ENCODE measurements at places on chromosomes 4 and X.

GRCh38 chr4:21778702-21779101, 169.9 kb downstream of the KCNIP4 start:
- no peak for DNase-seq

GRCh38 chrX:152918707-152919106, 20.8 kb downstream of the ZNF185 start:
- DNase-seq: no peak

DNA sequence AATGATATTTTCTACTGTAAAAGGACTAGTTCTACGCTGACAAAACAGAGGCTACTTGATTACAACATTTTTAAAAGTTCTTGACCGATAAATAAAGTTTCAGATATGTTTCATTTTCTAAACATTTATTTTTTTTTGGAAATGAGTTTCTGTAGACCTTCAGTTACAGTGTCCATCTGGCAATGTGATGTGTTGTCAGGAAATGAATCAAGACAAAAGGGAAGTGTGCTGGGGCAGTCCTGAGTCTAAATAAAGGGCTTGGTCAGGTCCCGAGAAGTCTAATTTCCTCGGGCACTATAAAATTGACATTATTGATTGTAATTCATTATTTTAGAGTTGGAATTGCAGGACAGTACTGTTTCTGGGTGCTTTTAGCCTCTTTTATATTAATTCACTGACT, 57.0 kb upstream of the FTHL17 start:
- no peak for DNase-seq

DNA sequence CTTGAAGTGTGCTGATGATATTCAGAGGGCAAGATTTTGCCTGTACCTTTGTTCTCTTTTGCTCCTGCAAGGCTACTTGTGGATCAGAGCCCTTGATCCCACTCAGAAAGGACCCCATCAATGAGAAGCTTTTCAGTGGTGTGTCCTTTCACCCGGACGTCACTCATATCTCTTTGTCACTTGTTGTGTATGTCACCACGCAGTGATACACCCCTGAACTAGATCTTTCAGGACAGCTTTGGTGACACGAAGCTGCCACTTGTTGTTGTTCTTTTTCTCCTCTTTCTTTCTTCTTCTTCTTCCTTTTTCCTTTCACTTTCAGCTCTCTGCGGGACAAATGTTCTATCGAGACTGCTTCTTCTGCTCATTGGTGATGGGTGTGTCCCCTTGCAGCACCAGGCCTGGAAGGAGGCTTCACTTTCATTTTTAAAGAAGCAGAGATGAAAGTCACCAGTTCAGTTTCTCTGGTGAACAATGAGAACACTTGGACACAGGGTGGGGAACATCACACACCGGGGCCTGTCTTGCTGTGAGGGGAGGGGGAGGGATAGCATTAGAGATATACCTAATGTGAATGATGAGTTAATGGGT, 83.6 kb downstream of the NBDY start:
- no peak for DNase-seq

DNA sequence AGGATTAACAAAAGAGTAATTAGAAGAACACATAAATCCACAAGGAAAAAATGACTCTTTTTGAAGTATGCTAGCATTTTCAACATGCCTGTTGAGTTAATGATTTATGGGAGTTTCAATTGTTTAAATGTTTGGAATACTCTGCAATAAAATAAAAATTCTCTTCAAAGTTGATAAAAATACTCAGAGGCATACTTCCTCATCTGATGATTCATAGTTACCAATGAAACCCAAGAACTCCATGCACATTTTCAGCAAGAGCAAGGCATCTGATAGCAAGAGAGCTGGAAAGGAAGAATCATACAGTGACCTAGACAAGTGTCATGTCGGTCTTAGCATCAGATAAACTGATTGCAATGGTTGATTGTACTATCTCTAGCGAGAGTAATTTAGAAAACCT, 443.7 kb upstream of the ATOH1 start:
- no peak for DNase-seq

DNA sequence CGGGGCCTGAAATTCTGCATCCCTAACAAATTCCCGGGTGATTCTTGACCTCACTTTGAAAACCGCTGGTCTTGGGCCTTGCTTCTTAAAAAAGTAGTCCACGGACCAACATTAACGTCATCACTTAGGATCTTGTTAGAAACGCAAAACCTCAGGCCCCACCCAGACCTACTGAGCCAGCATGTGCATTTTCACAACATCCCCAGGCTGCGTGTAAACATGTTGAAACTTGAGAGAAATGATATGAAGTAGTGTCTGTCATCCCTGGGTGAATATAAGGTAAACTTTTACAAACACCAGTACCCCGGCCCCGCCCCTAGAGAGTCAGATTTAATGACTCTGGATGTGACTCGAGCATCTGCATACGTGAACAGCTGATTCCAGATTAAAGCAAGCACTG, 33.7 kb downstream of the SORBS2 start:
- DNase-seq: no peak

- no peak for DNase-seq
Observed at GRCh38 chr4:104719539-104720230, 225.0 kb upstream of the CXXC4 start.

GRCh38 chr4:120680647-120681228, 241.8 kb downstream of the PRDM5 start:
- DNase-seq: no peak

DNA sequence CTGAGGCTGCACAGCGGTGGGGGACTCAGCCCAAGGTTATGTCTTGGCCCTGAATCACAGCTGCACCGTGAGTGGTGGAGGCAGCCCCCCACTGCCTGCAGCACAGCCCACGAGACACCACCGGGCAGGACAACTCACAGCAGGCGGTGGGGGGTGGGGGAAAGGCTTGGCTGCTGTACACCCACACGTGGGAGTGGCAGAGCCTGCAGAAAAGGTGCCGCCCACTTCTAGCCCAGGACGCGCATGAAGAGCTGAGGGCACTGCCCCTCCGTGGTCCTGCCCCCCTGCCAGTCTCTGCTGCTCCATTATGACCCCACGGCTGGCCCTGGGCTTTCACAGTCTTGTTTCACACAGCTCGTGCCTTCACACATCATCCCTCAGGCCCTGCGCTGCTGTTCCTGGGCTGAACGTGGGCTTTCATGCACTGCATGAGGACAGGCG, 40.8 kb downstream of the FGFRL1 start:
- no peak for DNase-seq

DNA sequence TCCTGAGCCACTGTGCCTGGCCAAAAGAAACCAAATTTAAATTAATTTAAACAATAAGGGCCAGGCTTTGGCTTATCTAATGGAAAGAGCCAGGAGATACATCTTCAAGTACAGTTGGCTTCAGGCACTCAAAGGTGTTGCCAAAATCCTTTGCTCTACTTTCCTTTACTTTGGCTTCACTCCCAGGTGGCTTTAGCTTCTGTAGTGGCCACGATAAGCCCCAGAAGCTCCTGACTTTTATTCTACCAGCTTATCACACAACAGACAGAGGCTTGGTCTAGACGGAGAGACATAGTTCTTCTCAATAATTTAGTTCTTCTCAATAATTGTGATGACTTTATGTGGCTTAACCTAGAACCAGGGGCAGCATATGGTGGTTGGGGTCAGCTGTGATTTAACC, 211.2 kb upstream of the LNX1 start:
- DNase-seq: no peak

- no peak for DNase-seq
Observed at GRCh38 chr4:153451911-153452657, 14.1 kb upstream of the TMEM131L start.

DNA sequence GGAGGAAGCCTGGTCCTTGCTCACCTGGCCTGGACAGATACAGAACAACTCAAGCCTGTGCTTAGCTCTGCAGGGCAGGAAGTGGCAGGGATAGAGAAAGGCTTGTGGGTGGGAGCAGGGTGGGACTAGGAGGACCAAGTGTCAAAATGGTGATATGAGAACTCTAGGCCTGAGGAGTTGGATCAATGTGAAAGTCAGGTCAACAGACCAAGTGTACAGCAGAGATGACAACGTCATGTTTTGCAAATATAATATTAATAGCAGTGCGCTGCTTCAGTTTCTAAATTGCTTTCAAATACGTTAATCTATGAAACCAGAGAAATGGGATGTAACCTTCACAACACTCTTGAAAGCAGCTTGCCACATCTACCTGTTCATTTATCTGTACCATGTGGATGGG, 114.2 kb upstream of the MAP3K15 start:
- DNase-seq: no peak

All from stimulated activated CD4-positive, alpha-beta T cell treated with anti-CD3 and anti-CD28 coated beads, Interleukin-4, amount 100 ng/mL, for 48 hours (primary cell).